ENCODE measurements at places on chromosomes 2 and 18. TPM values are rescaled to one million over a fixed set of nuclear protein-coding genes. Genes with fewer than 3 reads are reported as not detected.

The LAMA3 gene
- total RNA-seq, result not detected

The FABP1 gene
- not detected for total RNA-seq

The MBP gene
- 41.5 TPM for total RNA-seq

GRCh38 chr2:210252699-210253606 is 27.7 kb upstream of the ACADL start:
- DNase-seq, result no peak

DNA sequence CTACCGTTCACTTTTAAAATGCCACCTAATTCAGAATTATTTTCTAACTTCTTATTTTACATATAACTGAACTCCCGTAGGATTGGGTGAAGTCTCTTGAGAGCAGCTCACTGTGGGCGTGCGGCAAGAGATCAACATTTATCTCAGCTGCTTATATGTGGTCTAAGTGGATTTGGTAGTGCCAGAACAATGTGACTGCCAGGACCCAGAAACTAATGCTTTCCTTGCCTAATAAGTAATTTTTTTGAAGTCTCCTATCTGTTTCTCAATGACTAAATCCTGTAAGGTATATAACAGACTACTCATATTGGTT is 11.2 kb upstream of the NFE2L2 start:
- no peak for DNase-seq

GRCh38 chr2:179132076-179132475 is 82.1 kb upstream of the CCDC141 start:
- no peak for DNase-seq

Data from activated CD8-positive, alpha-beta T cell treated with anti-CD3 and anti-CD28 coated beads for 36 hours (primary cell).